ENCODE measurements at places on chromosomes 12 and 14.

GRCh38 chr14:77549451-77549850 lies 50.8 kb upstream of the ISM2 start:
- no peak for DNase-seq

- DNase-seq, result peak; percentile 82
These were observed 31.9 kb downstream of the GUCY2C start for GRCh38 chr12:14664434-14665023.

GRCh38 chr12:47560415-47560814 lies 145.4 kb downstream of the RPAP3 start:
- DNase-seq, result peak; percentile 22

GRCh38 chr14:56115976-56116893 lies 2.0 kb upstream of the PELI2 start:
- DNase-seq, result no peak

DNA sequence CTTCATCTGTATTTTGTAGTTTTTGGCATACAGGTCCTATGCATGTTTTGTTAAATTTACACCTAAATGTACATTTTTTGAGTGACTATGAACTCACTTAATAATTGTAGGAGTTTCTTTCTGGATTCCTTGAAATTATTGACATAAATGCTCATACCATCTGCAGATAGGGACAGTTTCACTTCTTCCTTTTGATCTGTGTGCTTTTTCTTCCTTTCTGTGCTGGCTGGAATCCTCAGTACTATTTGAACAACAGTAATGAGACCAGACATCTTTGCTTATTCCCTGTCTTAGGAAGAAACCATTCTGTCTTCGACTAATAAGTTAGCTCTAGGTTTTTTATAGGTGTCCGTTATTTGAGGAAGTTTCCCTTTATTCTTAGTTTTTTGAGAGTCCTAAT lies 110.3 kb downstream of the ADGRD1 start:
- no peak for DNase-seq

DNA sequence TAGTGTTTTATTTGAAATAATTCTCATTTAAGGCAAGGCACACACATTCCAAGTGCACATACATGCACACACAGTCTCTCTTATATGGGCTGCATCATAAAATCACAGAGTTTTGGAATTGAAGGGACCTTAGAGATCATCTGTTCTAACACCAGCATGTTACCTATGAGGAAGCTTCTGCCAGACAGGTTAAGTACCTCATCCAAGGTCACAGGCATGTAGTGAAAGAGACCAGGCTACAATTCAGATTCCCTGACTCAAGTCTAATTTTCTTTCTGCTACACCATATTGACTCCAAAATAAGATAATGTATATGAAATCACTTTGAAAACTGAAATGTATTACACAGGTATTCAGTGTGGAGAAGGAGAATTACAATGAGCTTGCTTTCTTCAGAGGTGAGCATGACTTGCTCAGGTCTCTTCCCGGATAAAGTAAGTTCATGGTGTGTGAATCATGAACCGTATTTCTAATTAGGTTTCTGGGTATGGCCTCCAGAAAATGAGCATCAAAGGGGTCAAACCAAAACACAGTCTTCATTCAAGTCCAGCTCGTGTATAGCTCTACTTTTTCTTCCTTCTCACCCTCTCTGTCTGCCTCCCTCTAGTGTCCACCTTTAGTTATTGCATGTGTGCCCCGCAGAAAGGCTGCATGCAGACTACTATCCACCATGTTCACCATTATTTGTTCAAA lies 411.9 kb downstream of the FUT8 start:
- peak; percentile 72 for DNase-seq

DNA sequence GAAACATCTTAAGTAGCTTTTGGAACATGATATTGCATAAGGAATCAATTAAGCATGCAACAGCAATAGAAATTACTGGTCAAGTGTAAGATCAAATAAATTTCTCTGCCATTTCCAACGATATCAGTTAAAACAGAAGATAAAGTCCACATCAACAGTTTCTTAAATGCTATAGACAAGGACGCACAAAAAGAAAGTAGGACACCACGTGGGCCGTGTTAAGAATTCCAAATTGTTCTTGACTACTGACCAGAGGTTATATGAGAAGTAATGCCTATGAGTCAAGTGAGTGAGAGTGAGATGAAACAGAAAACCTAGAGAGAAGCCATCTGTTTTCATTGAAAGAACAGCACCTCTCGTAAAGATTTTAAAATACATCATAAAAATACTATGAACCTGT lies 318.2 kb downstream of the TMEM117 start:
- DNase-seq, result no peak

- no peak for DNase-seq
These were observed 121.8 kb downstream of the KCNA5 start for GRCh38 chr12:5165296-5165970.

GRCh38 chr14:22622255-22622654 lies 21.9 kb downstream of the OR6J1 start:
- DNase-seq, result no peak

DNA sequence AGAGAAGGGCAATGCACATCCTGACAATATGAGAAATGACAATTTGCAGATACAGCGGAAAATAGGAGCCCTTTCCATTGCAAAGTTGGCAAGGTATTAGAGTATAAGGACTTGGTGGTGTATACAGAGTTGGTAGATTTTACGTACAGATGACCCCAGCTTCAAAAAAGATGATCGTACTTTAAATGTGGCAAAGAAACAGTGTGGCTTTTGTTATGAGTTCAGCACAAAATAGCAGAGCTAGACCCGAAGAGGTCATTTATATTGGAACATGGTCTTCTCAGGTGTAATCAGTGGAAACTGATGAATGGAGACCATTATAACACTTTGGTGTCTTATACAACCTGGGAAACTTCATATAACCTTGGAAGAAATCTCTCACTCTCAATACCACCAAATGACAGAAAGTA lies 2.3 kb downstream of the CLEC2B start:
- peak; percentile 73 for DNase-seq

DNA sequence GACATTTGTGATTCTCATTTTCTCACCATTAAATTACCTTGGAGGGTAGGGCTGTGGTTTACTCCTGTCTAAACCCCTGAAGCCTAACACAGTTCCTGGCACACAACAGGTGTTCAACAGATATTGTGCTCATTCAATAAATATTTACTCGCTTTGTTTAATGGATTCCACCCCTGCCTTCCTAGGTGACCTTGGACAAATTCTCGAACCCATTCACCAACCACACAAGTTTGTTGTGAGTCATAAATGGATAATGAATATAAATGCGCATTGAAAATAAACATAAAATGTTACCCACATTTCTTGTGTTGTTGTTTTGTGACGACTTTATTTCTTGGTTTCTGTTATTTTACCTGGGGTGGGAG lies 362 bp upstream of the TSFM start:
- no peak for DNase-seq

- no peak for DNase-seq
These were observed 91.8 kb upstream of the KCNA1 start for GRCh38 chr12:4817880-4818279.

GRCh38 chr12:19909418-19909817 lies 458.9 kb upstream of the PDE3A start:
- peak; percentile 70 for DNase-seq

DNA sequence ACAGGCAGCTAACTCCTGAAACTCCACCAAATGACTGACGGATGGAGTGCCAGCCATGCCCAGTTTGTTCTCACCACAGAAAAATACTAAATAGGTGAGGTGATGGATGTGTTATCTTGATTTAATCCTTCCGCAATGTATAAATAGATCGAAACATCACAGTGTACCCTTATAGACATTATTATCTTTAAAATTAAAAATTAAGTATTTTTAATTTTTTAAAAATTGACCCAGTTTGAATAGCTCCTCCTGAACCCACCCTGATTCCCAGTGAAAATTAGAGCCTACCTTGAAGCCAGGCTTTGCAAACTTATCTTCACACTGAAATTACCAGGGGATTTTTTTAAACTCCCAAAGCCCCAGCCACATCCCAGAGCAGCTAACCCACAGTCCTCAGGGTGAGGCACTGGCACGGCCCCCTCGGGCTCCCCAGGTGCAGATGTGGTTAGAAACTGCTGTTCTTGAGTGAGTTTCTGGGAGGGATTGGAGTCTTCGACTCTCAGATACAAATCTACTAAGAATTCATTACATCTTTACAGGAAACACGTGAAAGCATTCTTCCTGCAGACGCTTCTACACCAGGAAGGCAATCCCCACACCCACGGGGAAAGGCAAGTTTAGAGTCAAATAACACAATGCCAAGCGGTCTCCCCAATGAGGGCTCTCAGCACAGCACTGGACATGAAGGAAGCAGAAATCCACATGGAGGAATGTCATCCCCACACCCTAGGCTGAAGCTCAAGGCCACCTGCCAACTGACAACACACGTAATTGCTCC lies 126.4 kb downstream of the RIMBP2 start:
- no peak for DNase-seq

DNA sequence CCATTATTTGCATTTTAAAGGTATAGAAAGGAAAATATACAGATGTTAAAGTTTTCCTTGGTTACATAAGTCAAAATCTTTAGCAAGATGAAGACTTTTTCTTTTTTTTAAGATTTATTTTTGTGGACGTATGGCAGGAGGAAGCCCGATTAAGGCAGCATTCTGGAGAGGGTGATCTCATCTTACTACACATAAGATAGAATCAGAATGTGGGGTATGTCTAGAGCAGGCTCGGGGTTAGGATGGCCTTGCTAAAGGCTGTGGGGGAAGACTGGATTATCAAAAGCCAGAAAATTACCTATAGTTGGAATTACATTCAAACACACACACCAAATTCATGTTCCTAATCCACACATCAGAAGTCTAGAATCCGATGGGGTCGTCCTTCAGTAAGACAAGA lies 79.6 kb upstream of the OTOGL start:
- no peak for DNase-seq

DNA sequence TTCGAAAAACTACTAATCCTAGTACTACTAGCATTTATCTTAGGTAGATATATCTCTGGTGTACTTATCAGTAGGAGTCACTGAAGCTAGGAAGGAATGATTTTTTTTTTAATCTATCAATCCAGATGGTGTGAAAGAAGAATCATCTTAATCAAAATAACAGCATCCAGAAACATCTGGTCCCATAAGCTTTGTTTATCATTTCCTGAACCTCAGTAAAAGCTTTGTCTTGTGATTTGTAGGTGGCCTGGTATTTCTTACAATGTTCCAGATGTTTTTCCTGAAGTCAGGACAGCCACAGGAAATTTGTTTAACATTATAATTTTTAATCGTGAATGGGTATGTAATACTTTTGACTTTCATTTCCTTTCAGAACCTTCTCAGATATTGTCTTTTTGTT lies 28.0 kb upstream of the LUM start:
- DNase-seq, result peak; percentile 25

GRCh38 chr12:64600164-64600561 lies 10.1 kb upstream of the RASSF3 start:
- no peak for DNase-seq

- peak; percentile 84 for DNase-seq
These were observed at the start of gene BIN2 for GRCh38 chr12:51323966-51324895. TSS of gene BIN2 (minus strand) at chr12:51324174. CDS start at chr12:51324102, 72 bp downstream.

GRCh38 chr12:72338437-72338836 lies 66.3 kb downstream of the TRHDE start:
- no peak for DNase-seq

DNA sequence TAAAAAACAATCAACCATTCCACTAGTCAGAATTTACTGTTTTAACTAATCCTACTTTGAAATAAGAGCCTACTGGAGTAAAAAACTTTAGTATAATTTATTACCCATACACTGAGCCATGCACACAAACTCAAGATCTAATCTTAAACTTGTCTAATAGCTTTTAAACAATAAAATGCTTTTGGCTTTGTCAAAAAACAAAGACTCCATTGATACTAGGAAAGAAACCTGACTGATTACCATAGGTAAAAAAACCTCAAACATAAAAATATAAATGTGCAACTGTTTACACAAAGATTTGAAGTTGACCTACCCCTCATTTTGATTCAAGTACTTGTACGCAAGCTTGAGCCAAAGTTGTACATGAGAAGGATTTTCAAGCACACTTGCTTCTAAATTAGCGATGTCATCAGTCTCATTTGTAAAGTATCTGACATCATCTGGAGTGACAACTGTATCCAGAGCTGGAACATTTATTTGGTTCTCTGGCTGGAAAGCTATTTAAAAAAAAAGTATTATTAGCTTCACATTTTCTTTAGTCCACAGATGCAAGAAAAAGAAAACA lies 36.1 kb downstream of the ZFC3H1 start:
- no peak for DNase-seq

- DNase-seq, result no peak
These were observed 8.5 kb downstream of the IRAK3 start for GRCh38 chr12:66197495-66197921.

DNA sequence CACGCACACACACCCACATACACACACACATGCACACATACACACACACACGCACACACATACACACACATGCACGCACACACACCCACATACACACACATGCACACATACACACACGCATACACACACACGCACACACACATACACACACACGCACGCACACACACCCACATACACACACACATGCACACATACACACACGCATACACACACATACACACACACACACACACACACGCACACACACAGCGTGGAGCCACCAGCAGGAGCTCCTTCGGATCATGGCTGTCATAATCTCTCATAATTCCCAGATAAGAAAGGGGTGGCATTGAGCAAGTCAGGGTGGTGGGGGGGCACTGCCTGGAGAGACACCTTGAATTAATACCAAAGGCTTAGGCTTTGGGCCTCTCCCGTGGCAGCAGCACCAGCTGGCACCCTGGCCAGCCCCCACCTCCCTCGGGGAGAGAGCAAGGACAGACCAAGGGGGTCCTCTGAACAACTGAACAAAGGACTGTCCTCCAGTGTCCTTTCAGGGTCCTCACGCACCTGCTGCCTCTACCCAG lies 21.9 kb downstream of the ANO2 start:
- no peak for DNase-seq

GRCh38 chr12:63410197-63410596 lies 258.1 kb downstream of the DPY19L2 start:
- DNase-seq, result peak; percentile 21

- no peak for DNase-seq
These were observed 36.3 kb upstream of the CDK17 start for GRCh38 chr12:96436366-96437170.

- no peak for DNase-seq
These were observed 80.4 kb upstream of the DIO3 start for GRCh38 chr14:101480747-101481530.

DNA sequence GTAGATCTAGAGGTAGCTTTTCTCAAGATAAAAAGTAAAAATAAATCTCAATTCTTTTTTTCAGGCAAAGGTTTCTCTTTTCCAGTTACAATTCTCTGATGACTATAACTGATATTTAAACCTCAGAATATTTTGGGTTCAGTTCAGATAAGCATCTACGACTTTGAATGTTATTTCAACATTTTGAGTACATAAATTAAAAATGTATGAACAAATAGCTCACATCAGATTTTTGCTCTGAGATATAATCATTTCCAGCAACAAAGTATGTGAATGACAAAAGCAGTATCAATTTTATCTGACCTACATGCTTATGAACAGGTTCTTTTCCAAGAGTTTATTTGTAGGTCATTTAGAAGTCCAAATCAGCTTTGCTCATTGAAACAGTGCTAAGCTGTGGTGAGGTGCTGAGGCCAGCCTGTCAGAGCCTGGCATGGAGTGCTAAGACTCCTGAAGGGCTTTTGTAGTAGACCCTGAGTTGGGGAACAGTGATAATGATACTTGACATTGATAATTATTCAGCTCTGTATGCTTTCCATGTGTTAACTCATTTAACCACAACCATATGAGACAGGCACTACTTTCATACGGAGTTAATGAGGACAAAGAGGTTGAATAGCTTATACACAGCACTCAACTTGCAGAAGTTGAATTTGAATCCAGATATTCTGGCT lies 205.0 kb upstream of the DCN start:
- DNase-seq, result no peak

- peak; percentile 53 for DNase-seq
These were observed 201.2 kb downstream of the ANO4 start for GRCh38 chr12:100995771-100996170.

- DNase-seq, result no peak
These were observed 5.9 kb upstream of the SIVA1 start for GRCh38 chr14:104746934-104747481.
